ENCODE measurements at places on chromosomes 1 and 21.

GRCh38 chr1:172561252-172561651 lies 28.3 kb downstream of the SUCO start:
- peak; percentile 46 for DNase-seq

DNA sequence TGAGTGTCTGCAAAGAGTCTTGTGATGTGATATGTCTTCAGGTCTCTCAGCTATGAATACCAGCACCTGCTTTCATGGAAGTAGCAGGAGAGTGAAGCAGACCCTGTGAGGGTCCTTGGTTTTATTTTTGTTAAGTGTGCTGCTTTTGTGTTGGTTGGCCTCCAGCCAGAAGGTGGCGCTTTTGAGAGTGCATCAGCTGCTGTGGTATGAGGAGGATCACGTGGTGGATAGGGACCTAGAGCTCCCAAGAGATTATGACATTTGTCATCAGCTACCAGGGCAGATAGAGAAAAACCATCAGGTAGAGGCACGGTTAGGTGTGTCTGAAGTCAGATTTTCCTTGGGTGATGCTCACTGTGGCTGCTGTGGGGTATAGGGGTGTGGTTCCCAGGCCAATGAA lies 1232.1 kb downstream of the MRPL39 start:
- DNase-seq: no peak

DNA sequence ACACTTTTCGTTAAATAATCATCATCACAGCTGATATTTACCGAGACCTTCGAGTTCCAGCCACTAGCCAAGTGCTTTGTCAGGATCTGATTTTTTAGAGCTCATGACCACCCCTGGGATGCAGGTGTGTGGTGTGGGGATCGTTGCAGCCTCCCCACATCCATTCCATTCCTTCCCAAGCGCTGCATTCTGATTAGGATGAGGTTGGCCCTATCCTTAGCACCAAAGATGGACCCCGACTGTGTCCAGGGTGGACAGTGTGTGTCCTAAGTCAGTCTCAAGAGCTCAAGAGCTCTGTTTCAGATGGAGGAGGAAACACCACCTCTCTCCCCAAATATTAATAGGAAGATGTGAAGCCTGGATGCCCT lies 74.1 kb downstream of the PSMG1 start:
- no peak for DNase-seq

- no peak for DNase-seq
These were observed 3.3 kb upstream of the ATP6V1G3 start for GRCh38 chr1:198543670-198544260.

GRCh38 chr1:24465099-24465498 lies 37.5 kb upstream of the RCAN3 start:
- no peak for DNase-seq

DNA sequence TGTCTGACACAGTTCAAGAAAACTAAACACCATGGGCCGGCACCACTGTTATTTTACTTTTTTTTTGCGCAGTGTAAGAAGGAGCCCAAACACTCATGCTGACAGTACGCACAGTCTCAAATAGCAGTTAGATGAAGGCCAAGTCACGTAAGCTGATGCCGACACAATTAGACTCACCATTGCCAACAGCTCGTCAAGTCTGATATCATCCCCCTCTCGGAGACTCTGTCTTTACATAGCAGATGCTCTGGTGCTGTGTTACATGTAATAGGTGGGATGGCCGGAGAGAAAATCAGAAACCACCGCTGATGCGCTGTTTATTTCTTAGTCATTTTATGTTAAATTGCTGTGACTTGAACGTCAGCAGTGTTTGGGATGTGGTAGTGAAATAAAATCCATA lies 49.3 kb downstream of the TGFB2 start:
- DNase-seq: no peak

GRCh38 chr21:42565206-42565810 lies 51.7 kb downstream of the SLC37A1 start:
- DNase-seq: no peak

Measured in HFFc6 (cell line).